Glutamatergic neuron (in vitro differentiated cells): ENCODE measurements at places on chromosomes 6 and 20. TPM values are rescaled to one million over a fixed set of nuclear protein-coding genes. Genes with fewer than 3 reads are reported as not detected.

GRCh38 chr6:127924440-127924839 is 23.6 kb upstream of the THEMIS start:
- no peak for DNase-seq
- peaks cover 5% of the 10 kb centered on the region for H3K36me3 ChIP-seq
- peaks cover 2% of the 10 kb centered on the region for H3K27me3 ChIP-seq

- H3K4me1 ChIP-seq, result no peaks in the 10 kb centered on the region
- H3K27ac ChIP-seq, result no peak overlapping the region
- peaks cover 3% of the 10 kb centered on the region for H3K27me3 ChIP-seq
Observed at GRCh38 chr6:95784869-95785268, 207.5 kb downstream of the MANEA start.

- no peaks in the 10 kb centered on the region for H3K27me3 ChIP-seq
- H3K4me1 ChIP-seq, result no peaks in the 10 kb centered on the region
- no peak overlapping the region for H3K27ac ChIP-seq
- H3K36me3 ChIP-seq, result peaks cover 3% of the 10 kb centered on the region
Observed at GRCh38 chr6:29935273-29935955, 6.9 kb upstream of the HLA-A start.

DNA sequence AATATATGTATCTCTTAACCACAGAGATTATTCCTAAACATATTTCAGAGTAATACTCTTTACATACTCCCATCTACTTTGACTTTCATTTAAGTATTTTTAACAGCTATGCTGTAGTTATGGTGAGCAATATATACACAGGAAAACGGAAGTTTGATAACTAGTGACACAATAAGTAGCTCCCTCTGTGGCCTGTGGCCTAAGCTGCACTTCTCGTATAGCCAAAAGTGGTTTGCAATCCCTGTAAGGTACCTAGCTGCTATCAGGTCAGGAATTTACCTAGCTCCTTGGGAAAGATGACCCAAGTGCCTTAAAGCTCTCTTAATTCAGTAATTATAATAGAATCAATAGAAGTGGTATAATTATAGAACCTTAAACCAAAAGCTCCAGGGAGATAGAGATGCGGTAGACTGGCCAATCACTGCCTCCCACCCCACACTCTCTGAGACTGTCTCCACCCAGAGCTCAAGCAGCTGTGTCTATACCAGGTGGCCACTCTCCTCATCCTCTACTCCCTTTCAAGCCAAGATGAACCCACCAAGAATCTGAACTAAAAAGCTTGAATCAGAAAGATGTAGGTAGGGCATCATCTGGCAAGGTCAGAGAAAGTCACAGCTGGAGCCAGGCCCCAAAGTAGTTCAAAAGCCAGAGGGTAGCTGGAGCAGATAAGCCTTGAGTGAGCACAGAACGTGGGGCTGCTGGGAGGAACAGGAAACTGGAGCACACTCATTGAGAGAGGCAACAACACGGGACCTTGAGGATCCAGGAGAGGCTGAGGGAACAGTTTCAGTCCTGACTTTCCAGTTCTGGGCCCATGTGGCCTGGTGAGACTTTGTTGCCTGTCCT is 84.9 kb upstream of the ASF1A start:
- no peak overlapping the region for H3K4me3 ChIP-seq
- H3K27ac ChIP-seq, result no peak overlapping the region
- H3K4me1 ChIP-seq, result peaks cover 14% of the 10 kb centered on the region
- no peak for DNase-seq
- no peaks in the 10 kb centered on the region for H3K36me3 ChIP-seq

DNA sequence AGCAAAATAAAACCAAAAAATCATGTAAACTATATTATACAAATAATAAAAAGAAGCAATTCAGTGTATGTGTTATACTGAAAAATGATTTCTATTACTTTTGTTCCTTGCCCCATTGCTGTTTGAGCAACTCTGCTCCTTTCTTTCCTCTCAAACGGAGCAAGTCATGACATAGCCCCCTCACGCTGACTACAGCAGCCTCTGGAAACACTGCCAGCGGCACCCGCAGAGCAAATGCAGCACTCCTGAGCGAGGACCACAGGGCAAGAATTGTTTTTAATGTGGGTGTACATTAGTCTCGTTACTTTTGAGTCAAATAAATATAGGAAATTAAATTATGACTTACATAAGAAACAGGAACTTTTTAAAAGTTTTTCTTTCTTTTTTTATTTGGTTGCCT is 350.1 kb upstream of the HSF2 start:
- H3K4me3 ChIP-seq, result no peak overlapping the region
- DNase-seq, result no peak
- no peaks in the 10 kb centered on the region for H3K4me1 ChIP-seq
- H3K27me3 ChIP-seq, result peaks cover 2% of the 10 kb centered on the region
- no peaks in the 10 kb centered on the region for H3K36me3 ChIP-seq
- H3K27ac ChIP-seq, result no peak overlapping the region

- H3K27me3 ChIP-seq, result peaks cover 13% of the 10 kb centered on the region
- H3K4me1 ChIP-seq, result peaks cover 11% of the 10 kb centered on the region
- no peaks in the 10 kb centered on the region for H3K36me3 ChIP-seq
Observed at GRCh38 chr20:32362901-32363364, 4.8 kb downstream of the ASXL1 start.

DNA sequence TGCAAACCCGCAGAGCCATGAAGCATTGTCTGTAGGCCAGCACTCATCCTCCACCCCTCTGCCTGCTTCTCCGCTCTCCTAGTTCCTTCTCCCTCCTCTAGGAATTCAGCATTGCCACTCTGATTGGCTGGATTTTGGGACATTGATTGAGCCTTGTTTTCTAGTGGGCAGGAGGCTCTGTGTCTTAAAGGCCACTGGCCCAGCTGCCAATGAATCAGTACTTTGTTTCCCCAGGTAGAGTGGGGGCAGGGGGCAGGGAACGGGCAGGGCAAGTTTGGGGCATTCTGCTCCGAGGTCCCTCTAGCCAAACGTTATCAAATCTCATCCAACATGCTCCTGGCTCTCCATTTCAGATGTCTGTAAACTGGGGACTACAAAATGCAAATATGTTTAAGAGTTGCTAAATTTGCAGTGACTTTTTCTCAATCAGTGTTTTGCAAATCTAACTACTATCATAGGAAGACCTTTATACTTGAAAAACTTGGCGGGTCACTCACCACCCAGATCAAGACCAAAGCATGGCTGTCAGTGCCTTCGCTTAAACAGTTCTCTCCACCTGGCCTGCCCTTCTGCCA is 10.4 kb upstream of the BPI start:
- no peak for DNase-seq
- no peaks in the 10 kb centered on the region for H3K36me3 ChIP-seq
- no peak overlapping the region for H3K4me3 ChIP-seq
- no peak overlapping the region for H3K27ac ChIP-seq
- H3K4me1 ChIP-seq, result no peaks in the 10 kb centered on the region

GRCh38 chr6:152821525-152821924 is 70.9 kb downstream of the VIP start:
- H3K27me3 ChIP-seq, result no peaks in the 10 kb centered on the region
- no peaks in the 10 kb centered on the region for H3K36me3 ChIP-seq
- no peak overlapping the region for H3K4me3 ChIP-seq
- no peak for DNase-seq
- H3K4me1 ChIP-seq, result no peaks in the 10 kb centered on the region

- H3K4me1 ChIP-seq, result peaks cover 40% of the 10 kb centered on the region
- peak overlapping the region; percentile 90 for H3K27ac ChIP-seq
- peaks cover 6% of the 10 kb centered on the region for H3K27me3 ChIP-seq
- H3K36me3 ChIP-seq, result no peaks in the 10 kb centered on the region
- H3K4me3 ChIP-seq, result peak overlapping the region; percentile 44
- peak; percentile 56 for DNase-seq
Observed at GRCh38 chr6:52517502-52518278, 59.2 kb downstream of the TRAM2 start.

- peaks cover 7% of the 10 kb centered on the region for H3K4me1 ChIP-seq
- no peaks in the 10 kb centered on the region for H3K36me3 ChIP-seq
- H3K4me3 ChIP-seq, result no peak overlapping the region
Observed at GRCh38 chr6:16412171-16412570, 173.8 kb downstream of the GMPR start.

- no peak overlapping the region for H3K27ac ChIP-seq
- no peak overlapping the region for H3K4me3 ChIP-seq
Observed at GRCh38 chr20:11401988-11402387, 515.7 kb upstream of the BTBD3 start.

GRCh38 chr6:158863646-158864045 is 44.5 kb upstream of the EZR start:
- no peaks in the 10 kb centered on the region for H3K27me3 ChIP-seq
- no peaks in the 10 kb centered on the region for H3K36me3 ChIP-seq
- no peak for DNase-seq

- no peaks in the 10 kb centered on the region for H3K27me3 ChIP-seq
- no peak for DNase-seq
- H3K4me1 ChIP-seq, result peaks cover 15% of the 10 kb centered on the region
- H3K4me3 ChIP-seq, result peak overlapping the region; percentile 43
Observed at GRCh38 chr6:89308525-89309395, 6.3 kb downstream of the GABRR2 start.

GRCh38 chr6:89348372-89348771 is 4.2 kb downstream of the UBE2J1 start:
- peaks cover 3% of the 10 kb centered on the region for H3K27me3 ChIP-seq
- no peak for DNase-seq
- no peak overlapping the region for H3K4me3 ChIP-seq
- H3K27ac ChIP-seq, result no peak overlapping the region
- peaks cover 2% of the 10 kb centered on the region for H3K4me1 ChIP-seq

GRCh38 chr20:40532103-40532502 is 156.9 kb downstream of the MAFB start:
- no peak overlapping the region for H3K27ac ChIP-seq
- DNase-seq, result no peak
- no peak overlapping the region for H3K4me3 ChIP-seq
- peaks cover 10% of the 10 kb centered on the region for H3K36me3 ChIP-seq

DNA sequence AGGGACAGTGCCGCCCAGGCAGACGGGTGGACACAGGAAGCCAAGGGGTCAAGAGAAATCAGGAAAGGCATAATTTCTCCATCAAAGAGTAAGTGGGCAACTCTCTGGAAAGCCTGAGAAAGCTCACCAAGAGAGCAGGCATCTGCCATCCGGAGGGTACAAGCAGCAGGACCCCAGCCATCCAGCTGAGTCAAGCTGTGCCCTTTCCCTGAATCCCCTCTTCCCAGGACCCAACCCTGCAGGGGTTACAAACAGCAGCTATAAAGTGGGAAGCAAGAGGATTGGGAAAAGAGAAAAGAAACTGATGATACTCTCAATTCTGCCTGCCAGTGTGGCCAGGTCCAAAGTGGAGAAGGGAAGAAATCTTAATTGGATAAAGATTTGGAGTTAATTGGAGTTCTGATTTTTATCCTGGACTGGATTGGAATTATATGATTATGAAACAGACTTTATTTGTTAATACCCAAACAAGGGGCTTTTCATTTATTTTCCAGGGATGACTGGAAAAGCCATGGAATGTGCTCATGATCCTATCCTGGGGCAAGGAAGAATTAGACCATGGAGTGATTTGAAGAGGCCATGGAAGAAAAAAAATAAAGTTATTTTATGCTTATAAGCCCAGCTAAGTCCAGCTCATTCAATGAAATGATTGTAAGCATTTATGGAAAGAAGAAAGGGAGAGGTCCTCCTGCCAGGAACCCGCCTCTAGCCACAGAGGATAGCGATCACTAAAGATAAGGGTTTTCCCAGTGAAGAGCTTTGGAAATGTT is 34.9 kb downstream of the NHLRC1 start:
- no peak overlapping the region for H3K4me3 ChIP-seq
- H3K36me3 ChIP-seq, result no peaks in the 10 kb centered on the region
- no peak for DNase-seq
- no peak overlapping the region for H3K27ac ChIP-seq
- no peaks in the 10 kb centered on the region for H3K4me1 ChIP-seq

- DNase-seq, result no peak
- H3K27me3 ChIP-seq, result peaks cover 1% of the 10 kb centered on the region
- no peaks in the 10 kb centered on the region for H3K36me3 ChIP-seq
- no peak overlapping the region for H3K4me3 ChIP-seq
Observed at GRCh38 chr6:82056567-82056966, 191.0 kb downstream of the IBTK start.

DNA sequence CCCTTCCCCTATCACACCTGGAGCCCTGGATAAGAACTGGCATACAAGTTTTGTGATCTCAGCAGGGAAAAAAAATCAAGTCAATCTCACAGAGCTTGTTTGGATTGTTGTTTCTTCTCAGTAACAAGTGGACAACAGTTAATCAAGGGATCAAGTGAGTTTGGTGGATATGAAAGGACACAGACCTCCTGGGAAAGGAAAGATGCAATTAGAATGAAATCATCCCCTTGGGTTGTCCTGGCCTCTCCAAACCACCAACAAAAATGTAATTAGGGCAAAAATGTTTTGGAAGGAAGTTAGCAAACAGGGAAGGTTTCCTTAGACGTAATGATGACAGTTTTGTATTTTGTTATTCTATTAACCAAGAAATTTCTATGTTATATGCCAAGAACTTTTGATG is 99.1 kb upstream of the PRDM1 start:
- H3K27ac ChIP-seq, result no peak overlapping the region
- H3K4me1 ChIP-seq, result peaks cover 12% of the 10 kb centered on the region
- peaks cover 7% of the 10 kb centered on the region for H3K36me3 ChIP-seq
- peak overlapping the region; percentile 7 for H3K4me3 ChIP-seq
- DNase-seq, result no peak

DNA sequence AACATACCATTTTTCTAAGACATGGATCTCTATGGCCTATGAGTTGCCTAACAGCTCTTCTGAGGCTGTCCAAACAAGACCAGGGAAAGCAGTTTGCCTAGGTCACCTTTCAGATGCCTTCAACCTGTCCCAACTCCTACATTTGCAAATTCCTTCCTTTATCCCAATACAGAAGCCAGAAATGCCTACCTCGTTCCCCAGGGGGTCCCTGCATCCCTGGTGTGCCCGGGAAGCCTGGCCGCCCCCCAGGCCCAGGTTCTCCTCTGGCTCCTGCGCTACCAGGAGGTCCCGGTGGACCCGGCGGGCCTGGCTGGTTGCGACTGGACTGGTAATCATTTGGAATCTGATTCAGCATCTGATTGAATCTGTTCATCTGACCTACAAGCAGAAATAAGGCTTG is 115.9 kb downstream of the COL12A1 start:
- H3K4me1 ChIP-seq, result peaks cover 3% of the 10 kb centered on the region
- H3K27ac ChIP-seq, result no peak overlapping the region
- H3K4me3 ChIP-seq, result no peak overlapping the region
- no peaks in the 10 kb centered on the region for H3K27me3 ChIP-seq

- peaks cover 9% of the 10 kb centered on the region for H3K36me3 ChIP-seq
- H3K27ac ChIP-seq, result no peak overlapping the region
- H3K27me3 ChIP-seq, result peaks cover 12% of the 10 kb centered on the region
- peaks cover 13% of the 10 kb centered on the region for H3K4me1 ChIP-seq
- no peak for DNase-seq
Observed at GRCh38 chr6:166952567-166953486, 3.5 kb downstream of the RNASET2 start.

GRCh38 chr6:116229287-116229913 is 24.5 kb downstream of the TSPYL4 start:
- H3K4me1 ChIP-seq, result peaks cover 12% of the 10 kb centered on the region
- peak overlapping the region; percentile 85 for H3K4me3 ChIP-seq
- H3K27me3 ChIP-seq, result peaks cover 2% of the 10 kb centered on the region
- H3K27ac ChIP-seq, result peak overlapping the region; percentile 76
- peak; percentile 97 for DNase-seq

The CGA gene
- total RNA-seq, result not detected

The BNIP5 gene
- total RNA-seq, result not detected

The TULP4 gene
- total RNA-seq, result 406 TPM

The SYNE1 gene
- total RNA-seq, result 23.4 TPM

The MAFB gene
- total RNA-seq, result 4.6 TPM

The NHSL1 gene
- 57.8 TPM for total RNA-seq

The NRSN1 gene
- total RNA-seq, result 5.7 TPM

The GCNT2 gene
- total RNA-seq, result 13.2 TPM

The OXT gene
- not detected for total RNA-seq

The TOMM6 gene
- total RNA-seq, result 111 TPM

The EPB41L2 gene
- total RNA-seq, result 36.2 TPM

The NRN1 gene
- total RNA-seq, result 48.5 TPM

The NOX3 gene
- total RNA-seq, result not detected

The CYP21A2 gene
- 0.64 TPM for total RNA-seq
